PC-9 (cell line): ENCODE measurements at places on chromosomes 16 and 17. TPM values are rescaled to one million over a fixed set of nuclear protein-coding genes. Genes with fewer than 3 reads are reported as not detected.

DNA sequence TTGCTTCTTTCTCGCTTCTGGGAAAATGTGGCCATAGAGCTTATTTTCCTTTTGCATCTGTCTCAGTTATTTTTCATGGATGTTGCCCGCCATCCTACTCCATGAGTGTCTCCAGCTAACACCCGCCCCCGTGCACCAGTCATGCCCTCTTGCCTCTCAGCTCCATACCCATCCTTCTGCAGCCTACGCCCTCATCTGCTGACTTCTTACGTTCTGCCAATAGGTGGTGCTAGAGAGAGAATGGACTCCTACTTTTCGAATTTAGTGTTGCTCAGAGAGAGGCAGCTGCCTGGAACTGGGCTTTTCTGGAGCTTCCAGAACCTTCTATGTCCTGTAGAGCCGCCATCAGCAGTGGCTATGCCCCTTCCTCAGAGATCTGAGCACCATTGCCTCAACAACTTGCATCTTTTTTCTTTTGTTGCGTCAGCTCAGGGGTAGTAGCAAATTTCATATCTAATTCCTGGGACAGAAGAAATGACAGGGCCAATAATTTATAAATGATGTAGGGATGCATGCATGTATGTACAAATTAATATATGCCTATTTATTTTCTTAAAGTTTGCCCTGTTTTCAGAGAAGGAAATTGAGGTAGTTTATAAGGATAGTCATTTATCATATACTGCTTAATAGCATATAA lies 119.7 kb upstream of the MYOCD start:
- no peaks in the 10 kb centered on the region for H3K36me3 ChIP-seq
- H3K27ac ChIP-seq = no peak overlapping the region
- H3K4me3 ChIP-seq = no peak overlapping the region

DNA sequence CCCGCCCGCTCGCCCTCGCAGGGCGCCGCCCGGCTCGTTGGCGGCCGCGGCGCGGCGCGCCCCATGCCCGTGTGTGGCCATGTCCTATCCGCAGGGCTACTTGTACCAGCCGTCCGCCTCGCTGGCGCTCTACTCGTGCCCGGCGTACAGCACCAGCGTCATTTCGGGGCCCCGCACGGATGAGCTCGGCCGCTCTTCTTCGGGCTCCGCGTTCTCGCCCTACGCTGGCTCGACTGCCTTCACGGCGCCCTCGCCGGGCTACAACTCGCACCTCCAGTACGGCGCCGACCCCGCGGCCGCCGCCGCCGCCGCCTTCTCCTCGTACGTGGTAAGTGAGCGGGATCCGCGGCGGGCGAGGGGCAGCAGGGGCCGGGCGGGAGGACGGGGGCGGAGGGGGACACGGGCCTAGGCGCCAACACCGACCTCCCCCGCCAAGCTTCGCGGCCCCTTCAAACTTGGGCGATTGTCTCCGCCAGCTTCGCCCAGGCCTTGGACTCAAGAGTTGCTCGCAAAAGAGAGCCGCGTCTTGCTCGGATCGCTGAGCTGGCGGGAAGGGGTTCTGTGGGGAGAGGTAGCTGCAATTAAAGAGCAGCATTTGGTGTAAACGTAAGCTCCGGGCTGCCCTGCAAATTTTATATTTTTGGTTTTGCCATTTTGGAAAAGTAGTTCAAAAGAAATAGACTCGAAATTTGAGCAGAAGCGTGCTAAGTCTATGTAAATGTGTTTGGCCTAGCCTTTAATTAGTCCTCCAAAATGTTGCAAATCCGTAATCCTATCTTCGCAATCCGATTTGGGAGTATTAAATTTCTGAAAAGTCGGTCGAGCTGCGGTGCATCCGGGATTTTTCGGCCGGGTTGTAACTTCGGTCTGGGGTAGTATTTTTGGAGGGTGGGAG lies 702 bp downstream of the IRX5 start:
- no peak for DNase-seq
- no peaks in the 10 kb centered on the region for H3K36me3 ChIP-seq
- H3K4me1 ChIP-seq = peaks cover 19% of the 10 kb centered on the region

GRCh38 chr16:83603723-83604570 lies 203.8 kb upstream of the HSBP1 start:
- H3K4me1 ChIP-seq = no peaks in the 10 kb centered on the region
- no peak for DNase-seq
- no peak overlapping the region for H3K27ac ChIP-seq
- H3K36me3 ChIP-seq = no peaks in the 10 kb centered on the region
- H3K27me3 ChIP-seq = peaks cover 20% of the 10 kb centered on the region

GRCh38 chr17:61422116-61422799 lies 22.6 kb downstream of the TBX2 start:
- H3K27ac ChIP-seq = no peak overlapping the region
- H3K4me1 ChIP-seq = peaks cover 12% of the 10 kb centered on the region; the same call in 1 of the 2 replicates
- no peaks in the 10 kb centered on the region for H3K27me3 ChIP-seq

GRCh38 chr17:29031488-29031887 lies 11.5 kb upstream of the PIPOX start:
- no peaks in the 10 kb centered on the region for H3K36me3 ChIP-seq
- no peak overlapping the region for H3K4me3 ChIP-seq
- H3K27ac ChIP-seq = no peak overlapping the region
- DNase-seq = no peak
- no peaks in the 10 kb centered on the region for H3K4me1 ChIP-seq

- H3K27ac ChIP-seq = no peak overlapping the region
- H3K4me3 ChIP-seq = no peak overlapping the region
- DNase-seq = no peak
- no peaks in the 10 kb centered on the region for H3K36me3 ChIP-seq
These were observed 15.5 kb upstream of the SUPT4H1 start for GRCh38 chr17:58367461-58367860.

DNA sequence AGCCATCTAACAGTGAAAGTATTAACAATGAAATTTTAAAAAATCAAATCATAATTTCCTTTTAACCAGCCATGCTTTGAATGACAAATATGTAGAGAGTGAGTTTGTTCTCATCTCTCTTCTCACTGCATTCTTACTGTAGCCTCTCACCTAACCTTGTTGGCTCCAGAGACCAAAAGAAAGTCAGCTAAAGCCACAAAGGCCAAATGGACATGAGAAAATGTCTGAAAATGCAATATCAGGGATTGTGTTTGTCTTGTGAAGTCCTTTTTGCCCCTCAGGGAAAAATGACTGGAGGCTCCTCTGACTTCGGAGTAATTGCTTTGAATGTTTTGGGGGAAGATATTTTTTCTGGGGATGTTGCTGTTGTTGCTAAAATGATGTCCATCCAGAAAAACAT lies 166.3 kb downstream of the SLC39A11 start:
- no peaks in the 10 kb centered on the region for H3K27me3 ChIP-seq
- H3K4me1 ChIP-seq = no peaks in the 10 kb centered on the region
- no peak overlapping the region for H3K27ac ChIP-seq
- no peaks in the 10 kb centered on the region for H3K36me3 ChIP-seq
- DNase-seq = no peak

DNA sequence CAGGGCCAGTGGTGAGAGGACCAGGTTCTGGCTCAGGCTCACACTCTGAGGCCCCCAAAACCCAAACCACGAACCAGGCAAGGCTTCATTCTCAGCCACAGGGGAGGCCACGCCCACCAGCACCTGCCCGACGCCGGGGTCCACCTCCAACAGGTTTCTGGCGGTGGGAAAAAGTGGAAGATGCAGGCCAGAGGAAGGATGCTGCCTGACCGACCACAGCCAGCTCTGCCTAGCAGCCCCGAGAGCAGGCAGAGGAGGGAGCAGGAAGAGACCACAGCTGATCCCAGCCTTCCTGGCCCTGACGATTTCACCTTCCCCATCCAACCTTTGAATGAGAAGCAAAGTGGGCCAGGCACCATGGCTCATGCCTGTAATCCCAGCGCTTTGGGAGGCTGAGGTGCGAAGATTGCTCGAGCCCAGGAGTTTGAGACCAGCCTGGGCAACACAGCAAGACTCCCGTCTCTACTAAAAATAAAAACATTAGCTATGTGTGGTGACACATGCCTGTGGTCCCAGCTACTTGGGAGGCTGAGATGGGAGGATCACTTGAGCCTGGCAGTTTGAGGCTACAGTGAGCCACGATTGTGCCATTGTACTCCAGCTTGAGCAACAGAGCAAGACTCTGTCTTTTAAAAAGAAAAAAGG lies 30.7 kb upstream of the SLC38A10 start:
- no peak overlapping the region for H3K4me3 ChIP-seq
- DNase-seq = no peak
- no peaks in the 10 kb centered on the region for H3K27me3 ChIP-seq
- H3K36me3 ChIP-seq = no peaks in the 10 kb centered on the region
- no peak overlapping the region for H3K27ac ChIP-seq

- no peaks in the 10 kb centered on the region for H3K27me3 ChIP-seq
- H3K4me3 ChIP-seq = no peak overlapping the region
- H3K36me3 ChIP-seq = no peaks in the 10 kb centered on the region
- peaks cover 8% of the 10 kb centered on the region for H3K4me1 ChIP-seq
These were observed 891 bp downstream of the CORO1A start for GRCh38 chr16:30184096-30184890.

DNA sequence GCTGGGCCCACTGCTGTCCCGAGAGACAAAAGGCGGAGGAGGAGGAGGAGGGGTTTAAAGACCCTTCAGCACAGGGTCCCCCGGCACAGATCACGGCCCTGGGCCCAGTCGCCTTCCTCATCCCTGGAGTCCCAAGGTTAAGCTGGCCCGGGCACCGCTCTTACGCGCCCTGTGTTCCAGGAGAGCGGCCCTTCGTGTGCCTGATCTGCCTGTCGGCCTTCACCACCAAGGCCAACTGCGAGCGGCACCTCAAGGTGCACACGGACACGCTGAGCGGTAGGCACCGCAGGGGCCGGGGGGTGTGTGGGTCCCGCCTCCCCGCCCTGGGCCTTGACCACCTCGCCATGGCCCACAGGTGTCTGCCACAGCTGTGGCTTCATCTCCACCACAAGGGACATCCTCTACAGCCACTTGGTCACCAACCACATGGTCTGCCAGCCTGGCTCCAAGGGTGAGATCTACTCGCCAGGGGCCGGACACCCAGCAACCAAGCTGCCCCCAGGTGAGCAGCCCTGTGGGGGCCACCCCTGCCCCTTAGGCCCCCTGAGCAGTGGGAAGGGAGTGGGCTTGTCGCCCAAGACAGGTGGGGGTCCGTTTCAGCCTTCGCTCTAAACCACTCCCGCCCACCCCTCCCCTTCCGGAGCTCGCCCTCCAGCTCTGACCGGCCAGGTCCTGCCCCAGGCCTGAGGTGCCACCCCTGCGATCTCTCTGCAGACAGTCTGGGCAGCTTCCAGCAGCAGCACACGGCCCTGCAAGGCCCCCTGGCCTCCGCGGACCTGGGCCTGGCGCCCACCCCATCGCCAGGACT lies 37.6 kb upstream of the ZC3H18 start:
- no peak for DNase-seq
- peaks cover 6% of the 10 kb centered on the region for H3K4me1 ChIP-seq
- no peak overlapping the region for H3K27ac ChIP-seq
- H3K27me3 ChIP-seq = no peaks in the 10 kb centered on the region
- H3K36me3 ChIP-seq = no peaks in the 10 kb centered on the region

DNA sequence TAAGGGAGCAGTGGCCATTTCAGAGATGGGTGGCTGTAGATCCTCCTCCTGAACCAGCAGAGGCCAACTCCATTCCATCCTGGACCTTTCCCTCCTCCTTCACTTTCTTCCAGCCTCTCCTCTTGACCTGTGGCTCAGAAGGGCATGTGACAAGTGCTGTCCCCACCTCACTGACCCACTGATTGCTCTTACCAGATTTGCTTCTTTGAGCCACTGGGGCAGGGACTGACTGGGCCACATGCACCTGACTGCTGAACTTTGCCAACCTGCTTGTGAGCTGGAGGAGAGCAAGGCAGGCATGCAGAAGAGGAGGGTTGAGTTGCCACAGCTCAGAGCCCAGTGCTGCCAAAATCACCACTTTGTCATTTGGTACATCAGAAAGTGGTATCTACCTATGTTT lies 68.3 kb downstream of the MSI2 start:
- H3K27me3 ChIP-seq = peaks cover 34% of the 10 kb centered on the region; the same call in 1 of the 2 replicates
- H3K27ac ChIP-seq = no peak overlapping the region

GRCh38 chr17:39813631-39814030 lies 50.5 kb downstream of the IKZF3 start:
- peaks cover 21% of the 10 kb centered on the region for H3K4me1 ChIP-seq
- DNase-seq = no peak
- no peak overlapping the region for H3K27ac ChIP-seq
- H3K4me3 ChIP-seq = no peak overlapping the region
- H3K36me3 ChIP-seq = no peaks in the 10 kb centered on the region

DNA sequence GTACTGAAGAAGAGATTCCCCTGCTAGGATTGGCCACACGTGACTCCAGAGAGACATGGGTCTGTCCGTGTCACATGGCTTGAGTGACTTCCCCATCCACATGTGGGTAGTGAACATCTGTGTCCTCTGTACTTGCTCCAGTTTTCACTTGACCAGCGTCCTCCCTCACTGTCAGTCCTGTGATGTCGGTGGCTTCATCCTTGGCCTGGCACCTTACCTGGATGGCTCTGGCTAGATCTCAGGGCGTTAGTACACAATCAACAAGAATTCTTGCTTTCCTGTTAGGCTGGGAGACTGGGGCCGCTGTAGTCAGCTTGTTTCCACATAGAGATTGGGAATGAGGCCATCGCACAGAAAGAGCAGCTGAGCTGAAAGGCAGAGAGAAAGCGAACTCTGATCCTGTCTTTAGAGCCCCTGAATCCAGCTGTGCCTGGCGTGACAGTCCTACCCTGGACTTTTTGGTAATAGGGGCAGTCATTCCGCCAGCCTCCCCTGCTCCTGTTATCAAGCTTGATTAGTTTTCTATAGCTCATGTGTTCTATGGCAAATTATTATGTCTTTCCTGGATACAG lies 227.3 kb downstream of the SNX29 start:
- H3K27me3 ChIP-seq = no peaks in the 10 kb centered on the region
- H3K4me1 ChIP-seq = no peaks in the 10 kb centered on the region
- no peaks in the 10 kb centered on the region for H3K36me3 ChIP-seq
- no peak overlapping the region for H3K4me3 ChIP-seq
- no peak overlapping the region for H3K27ac ChIP-seq

DNA sequence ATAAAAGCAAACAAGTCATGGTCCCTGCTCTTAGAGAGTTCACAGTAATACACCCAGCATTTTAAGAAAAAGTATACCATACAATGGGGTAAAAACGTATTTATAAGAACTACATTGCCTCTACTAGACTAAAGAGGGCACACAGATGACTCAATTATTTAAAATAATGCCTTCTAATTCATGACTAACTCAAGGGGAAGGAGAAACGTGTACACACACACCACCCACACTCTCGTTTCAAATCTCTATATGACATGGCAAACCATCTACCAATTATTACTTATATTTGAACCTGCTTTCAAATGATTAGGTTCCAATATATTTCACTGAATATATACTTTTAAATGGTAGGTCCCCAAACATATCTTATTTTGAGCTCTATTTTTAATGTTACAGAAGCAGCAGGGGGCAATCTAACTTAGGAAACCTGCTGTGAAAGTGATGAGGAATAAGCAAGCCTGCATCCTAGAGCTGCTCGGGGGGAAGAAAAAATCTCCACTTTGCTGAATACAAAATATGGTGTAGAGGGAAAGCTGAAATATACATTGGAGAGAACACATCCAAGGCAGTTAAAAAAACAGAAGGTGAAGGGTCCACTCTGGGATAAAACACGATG lies 232.4 kb upstream of the PSMD7 start:
- no peak overlapping the region for H3K4me3 ChIP-seq
- peaks cover 28% of the 10 kb centered on the region for H3K27me3 ChIP-seq
- no peak for DNase-seq
- no peaks in the 10 kb centered on the region for H3K4me1 ChIP-seq

Gene ATP6V0D1
- total RNA-seq = 51.5 and 61.0 TPM in 2 replicates

Gene NGFR
- 0.11 TPM in 1 of 2 replicates, not detected in the other for total RNA-seq

Gene IL34
- not detected in 2 replicates for total RNA-seq

Gene UQCRC2
- total RNA-seq = 195 and 299 TPM in 2 replicates

Gene MTHFSD
- 23.4 and 25.7 TPM in 2 replicates for total RNA-seq

Gene LGALS3BP
- total RNA-seq = 507 and 685 TPM in 2 replicates
